Fibroblast of skin of left quadriceps (primary cell): ENCODE measurements at places on chromosomes 3 and 15.
A peak's percentile ranks its signal among the peaks of the same experiment; 100 is the strongest.

DNA sequence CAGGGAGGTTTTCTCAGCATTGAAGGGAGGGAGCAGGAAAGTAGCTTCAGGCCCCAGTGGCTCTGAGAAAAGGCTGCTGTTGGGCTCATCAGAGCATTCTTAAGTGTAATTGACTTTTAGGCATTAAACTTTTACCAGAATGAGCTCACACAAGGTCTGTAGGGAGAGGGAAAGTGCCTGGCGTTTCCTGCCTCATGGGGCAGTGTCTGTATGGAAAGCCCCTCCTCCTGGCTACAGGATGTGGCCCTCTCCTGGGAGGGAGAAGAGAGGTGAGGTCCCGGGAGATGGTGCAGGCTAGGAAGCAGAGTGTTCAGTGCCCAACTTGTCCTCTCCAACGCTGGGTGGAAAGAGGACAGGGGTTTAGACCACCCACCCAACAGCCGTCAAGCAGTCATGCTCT, 21.3 kb upstream of the SCN10A start:
- DNase-seq: no peak

DNA sequence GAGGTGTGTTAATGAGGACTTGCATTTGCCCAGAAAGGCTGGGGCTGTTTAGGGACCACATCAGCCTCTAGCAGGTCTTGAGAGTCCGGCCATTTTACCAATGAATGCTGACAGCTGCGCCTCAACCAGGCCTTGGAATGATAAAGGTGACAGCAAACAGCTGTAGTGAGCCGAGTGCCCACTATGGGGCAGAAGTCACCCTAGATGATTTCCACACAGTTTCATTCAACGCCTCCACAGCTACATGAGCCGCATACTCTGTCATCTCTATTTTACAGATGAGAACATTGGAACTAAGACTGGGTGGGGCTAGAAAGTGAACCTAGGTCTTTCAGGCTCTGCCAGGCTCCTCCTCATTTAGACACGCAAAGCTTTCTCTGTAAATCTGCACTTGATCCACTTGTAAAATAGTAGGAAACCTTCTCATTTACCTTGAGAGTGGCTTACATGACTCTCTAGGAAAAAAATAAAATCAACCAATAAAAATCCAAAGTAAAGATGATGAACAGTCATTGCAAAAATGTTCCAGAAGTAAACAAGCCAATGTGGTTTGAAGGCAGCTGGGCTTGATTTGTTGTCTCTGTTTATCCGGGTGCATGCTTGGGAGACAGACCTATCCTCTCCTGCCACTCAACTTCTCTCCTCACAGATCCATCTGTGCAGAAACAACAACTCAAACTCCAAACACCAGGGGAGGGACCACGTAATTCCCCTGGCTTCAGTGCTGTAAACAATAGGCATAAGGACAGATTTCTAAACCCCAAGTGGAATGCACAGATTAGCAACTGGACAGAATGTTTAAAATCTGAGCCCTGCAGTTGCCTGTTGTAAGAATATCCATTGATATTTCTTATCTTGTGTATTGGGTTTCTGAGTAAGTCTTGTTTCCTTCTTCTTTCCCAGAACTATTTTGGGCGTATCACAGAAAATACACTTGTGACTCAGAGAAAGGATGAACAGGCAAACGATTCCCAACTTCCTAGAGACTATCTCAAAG, 31.5 kb upstream of the LDHAL6B start:
- DNase-seq: peak; percentile 48

DNA sequence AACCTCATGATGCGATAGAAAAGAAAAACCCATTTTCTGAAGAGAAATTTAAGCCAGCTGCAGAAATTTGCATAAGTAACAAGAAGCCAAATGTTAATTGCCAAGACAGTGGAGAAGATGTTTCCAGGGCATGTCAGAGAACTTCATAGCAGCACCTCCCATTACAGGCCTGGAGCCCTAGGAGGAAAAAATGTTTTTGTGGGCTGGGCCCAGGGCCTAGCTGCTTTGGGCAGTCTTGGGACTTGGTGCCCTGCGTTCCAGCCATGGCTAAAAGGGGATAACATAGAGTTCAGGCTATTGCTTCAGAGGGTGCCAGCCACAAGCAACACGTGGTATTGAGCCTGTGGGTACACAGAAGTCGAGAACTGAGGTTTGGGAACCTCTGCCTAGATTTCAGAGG, 10.9 kb upstream of the DAZL start:
- DNase-seq: no peak

DNA sequence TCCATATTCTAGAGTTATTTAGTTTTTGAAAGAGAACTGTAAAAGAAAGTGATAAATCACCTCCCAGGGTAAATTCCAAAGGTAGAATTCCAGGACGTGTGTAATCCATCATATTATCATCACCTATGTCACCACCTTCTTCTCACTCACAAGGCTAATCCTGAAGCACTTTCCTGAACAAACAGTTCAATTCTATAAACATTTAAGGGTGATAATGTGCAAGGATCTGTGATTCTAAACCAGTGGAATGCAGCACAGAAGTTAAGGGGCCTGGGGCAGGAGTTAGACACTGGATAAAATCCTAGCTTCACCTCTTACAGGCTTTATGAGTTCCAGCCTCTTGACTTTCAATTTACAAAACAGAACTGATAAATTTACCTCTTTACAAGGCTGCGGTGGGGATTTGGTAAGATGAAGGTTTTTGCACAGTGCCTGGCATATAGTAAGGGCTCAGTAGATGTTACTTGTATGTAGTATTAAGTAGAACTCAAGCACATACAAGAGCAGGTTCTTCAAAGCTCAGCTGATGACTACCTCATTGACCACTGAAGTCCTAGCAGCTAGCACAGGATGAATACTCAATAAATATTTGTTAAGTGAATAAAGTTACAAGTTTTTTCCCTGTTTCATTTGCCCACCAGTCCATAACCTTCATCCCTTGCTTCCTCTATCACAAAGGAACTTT, 47.3 kb upstream of the CCDC80 start:
- peak; percentile 85 for DNase-seq

DNA sequence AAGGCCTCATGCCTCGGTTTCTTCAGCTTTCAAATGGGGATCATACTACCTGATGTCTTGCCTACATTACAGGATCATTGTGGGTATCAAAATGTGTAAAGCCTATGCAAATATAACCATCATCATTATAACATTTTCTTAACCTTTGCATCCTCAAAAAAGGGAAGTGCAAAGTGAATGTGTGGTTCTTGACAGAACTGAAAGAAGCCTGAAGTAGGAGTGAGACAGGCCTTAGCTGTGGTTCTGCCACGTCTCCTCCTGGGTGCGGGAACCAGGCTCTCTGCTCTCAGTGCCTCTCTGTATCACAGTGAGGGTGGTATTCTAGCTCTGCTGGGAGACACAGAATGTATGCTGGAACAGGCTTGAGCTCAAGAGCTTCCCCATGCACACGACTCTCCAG, 316.9 kb upstream of the ICE2 start:
- DNase-seq: no peak

- DNase-seq: no peak
These were observed 14.1 kb downstream of the MYLK start for GRCh38 chr3:123870033-123870432.

DNA sequence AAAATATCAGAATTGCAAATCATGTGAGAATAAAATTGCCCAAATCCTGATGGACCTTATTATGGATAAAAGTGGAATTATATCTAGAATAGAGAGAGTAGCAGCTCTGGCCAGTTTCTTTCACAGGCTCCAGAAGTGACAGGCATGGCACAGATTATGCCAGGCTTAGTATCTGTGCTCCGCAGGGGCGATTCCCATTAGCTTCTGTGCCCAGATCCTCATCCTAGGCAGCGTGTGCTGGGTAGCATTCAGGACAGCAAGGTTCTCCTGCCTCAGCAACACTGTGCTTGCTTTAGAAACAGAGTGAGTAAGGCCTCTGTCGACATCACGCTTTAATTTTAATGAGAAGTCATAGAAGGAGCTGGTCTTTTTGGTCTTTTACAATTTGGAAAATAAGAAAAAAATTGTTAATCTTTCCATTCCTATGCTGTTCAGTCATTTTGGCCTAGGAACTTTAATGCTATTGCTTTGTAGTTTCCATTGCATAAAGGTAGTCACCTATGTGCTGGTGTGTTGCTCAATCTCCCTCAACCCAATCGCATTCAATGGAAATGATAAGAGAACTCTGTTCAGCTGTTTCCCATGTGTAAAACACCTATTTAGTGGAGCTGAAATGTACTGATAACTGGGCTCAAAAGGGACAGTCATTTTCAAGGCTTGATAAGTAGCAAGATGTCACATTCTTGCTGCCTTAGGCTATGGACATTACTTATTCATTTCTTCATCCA, 770.1 kb downstream of the AGBL1 start:
- no peak for DNase-seq

DNA sequence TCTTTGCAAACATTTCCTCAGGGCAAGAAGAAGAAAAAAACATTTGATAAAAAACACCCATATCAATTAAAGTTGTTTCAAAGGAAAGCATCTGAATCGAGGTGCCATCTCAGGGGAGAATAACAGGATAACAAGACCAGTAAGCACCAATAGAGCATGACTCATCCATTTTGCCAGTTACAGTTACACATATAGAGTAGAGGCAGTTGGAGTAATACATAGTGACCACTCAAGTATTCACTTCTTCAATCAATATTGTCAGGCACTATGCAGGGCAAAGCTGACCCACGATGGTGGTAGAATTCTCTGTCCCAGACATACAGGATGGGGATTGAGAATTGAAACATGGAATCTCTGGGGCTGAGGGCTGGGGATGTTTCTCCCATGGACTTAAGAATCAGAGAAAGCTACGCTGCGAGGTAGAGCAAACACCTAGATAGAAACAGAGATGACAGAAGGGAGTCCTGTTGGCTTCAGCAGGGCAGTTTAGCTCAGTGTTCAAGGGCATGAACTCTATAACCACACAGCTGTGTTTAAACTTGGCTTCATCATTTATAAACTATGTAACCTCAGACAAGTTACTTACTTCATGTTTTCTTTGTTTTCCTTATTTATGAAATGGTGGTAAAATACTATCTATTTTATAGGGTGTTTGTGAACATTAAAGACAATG, 186.4 kb upstream of the NANOGP8 start:
- DNase-seq: no peak

- DNase-seq: no peak
These were observed 5.7 kb upstream of the BLM start for GRCh38 chr15:90711418-90711824.

- no peak for DNase-seq
These were observed 11.8 kb downstream of the ZBTB47 start for GRCh38 chr3:42665050-42665878.

DNA sequence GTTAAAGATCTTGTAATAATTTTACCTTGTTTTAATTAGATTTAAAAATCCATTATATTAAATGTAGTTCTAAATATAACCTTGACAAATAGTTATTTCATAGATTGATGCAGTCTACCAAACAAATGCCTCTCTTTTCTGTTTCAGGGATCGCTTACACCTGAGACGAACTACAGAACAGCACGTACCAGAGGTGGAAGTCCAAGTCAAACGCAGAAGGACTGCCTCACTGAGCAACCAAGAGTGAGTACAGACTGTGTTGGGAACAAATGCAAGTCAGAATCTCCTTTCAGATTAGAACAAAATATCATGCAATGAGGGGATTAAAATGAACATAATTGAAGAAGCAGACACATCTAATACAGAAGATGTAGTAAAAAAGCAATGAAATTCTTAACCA, 7.2 kb downstream of the SNRPN start:
- no peak for DNase-seq

DNA sequence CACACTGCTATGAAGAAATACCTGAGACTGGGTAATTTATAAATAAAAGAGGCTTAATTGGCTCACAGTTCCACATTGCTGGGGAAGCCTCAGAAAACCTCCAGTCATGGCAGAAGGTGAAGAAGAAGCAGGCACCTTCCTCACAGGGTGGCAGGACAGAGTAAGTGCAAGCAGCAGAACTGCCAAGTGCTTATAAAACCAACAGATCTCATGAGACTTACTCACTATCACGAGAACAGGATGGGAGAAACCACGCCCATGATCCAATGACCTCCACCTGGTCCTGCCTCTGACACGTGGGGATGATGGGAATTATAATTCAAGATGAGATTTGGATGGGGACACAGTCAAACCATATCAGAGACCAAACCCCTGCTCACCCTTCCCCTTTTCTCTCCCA, 75.0 kb downstream of the TRIM69 start:
- DNase-seq: no peak
